ENCODE measurements at places on chromosomes 3 and 15. TPM values are rescaled to one million over a fixed set of nuclear protein-coding genes. Genes with fewer than 3 reads are reported as not detected.

Gene RBP2
- total RNA-seq: not detected

Gene GPR15
- total RNA-seq: 4.0 TPM

Gene FBLN2
- total RNA-seq: 42.7 TPM

Gene PPM1M
- 16.1 TPM for total RNA-seq

Gene SCG3
- 0.18 TPM for total RNA-seq

Gene MINAR1
- 0.70 TPM for total RNA-seq

Gene AGBL1
- not detected for total RNA-seq

Gene LTF
- 1.5 TPM for total RNA-seq

Gene ECE2
- total RNA-seq: 0.81 TPM

Gene ZNF445
- total RNA-seq: 19.1 TPM

Gene PRSS50
- 1.6 TPM for total RNA-seq

Gene CTXN2
- total RNA-seq: not detected

Gene GOLGA8K
- total RNA-seq: 1.9 TPM

Gene INSYN1
- total RNA-seq: 8.1 TPM

Gene SMCO1
- not detected for total RNA-seq

Gene MKRN3
- 1.1 TPM for total RNA-seq

Gene C3orf20
- total RNA-seq: 0.31 TPM

Gene CCDC32
- total RNA-seq: 28.9 TPM

Gene TLR9
- 0.26 TPM for total RNA-seq
